ENCODE measurements at places on chromosomes 11 and 22.

GRCh38 chr22:38824585-38824984 lies 19.2 kb downstream of the NPTXR start:
- DNase-seq: no peak

GRCh38 chr11:121426476-121427399 lies 25.4 kb upstream of the SORL1 start:
- peak; percentile 31 for DNase-seq

DNA sequence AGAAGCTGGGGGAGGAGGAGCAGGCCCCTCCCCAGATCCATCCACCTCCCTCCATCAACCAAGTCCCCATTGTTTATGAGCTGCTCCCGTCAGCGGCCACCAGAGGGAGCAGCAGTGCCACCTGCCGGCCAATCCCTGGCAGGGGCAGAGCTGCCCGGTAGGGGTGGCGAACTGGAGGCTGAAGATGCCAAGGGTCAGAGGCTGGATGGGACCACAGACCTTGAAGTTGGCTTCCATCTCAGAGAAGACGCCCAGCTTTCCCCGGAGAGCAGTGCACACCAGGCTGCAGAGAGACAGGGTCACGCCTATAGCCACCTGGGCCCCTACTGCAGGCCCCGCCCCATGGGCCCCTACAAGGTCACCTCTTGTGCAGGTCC lies 3.6 kb downstream of the FIBP start:
- DNase-seq: peak; percentile 62

GRCh38 chr11:42958635-42959034 lies 353.2 kb upstream of the API5 start:
- DNase-seq: no peak

DNA sequence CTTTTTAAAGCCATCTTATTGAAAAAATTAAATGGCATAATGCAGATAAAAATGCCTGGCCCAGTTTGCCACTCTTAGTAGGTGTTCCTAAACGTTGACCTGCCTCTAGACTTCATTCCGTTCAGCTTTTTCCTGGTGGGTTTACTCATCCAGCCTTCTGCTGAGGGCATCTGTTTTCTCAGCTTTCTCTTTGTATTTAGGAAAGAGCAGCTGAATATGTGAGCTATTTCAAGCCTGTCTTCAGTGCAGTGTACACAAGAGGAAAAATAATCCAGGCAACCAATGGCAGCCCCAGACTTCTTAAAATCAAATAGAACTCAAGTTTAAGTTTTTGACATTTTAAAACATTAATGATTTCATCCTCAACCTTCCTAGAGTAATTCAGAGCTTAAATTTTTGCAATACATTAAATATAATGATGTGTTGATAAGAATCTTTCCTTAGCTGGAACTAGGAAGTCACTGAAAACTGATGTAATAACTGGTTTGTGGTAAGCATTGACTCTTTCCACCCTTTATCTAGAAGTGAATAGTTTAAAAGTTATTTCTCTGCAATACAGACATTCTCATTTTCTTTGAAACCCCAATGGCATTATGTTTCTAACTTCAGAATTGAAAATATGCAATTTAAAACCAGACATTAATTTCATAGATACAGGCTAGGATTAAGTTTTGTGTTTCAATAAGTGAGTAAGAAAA lies 165.4 kb downstream of the AASDHPPT start:
- no peak for DNase-seq

GRCh38 chr22:27574651-27575050 lies 226.9 kb downstream of the MN1 start:
- DNase-seq: no peak

Measured in stimulated activated CD8-positive, alpha-beta memory T cell treated with anti-CD3 and anti-CD28 coated beads, Interleukin-2, amount 100 ng/mL, for 1 hour (primary cell).